ENCODE measurements at places on chromosomes 11 and 22. TPM values are rescaled to one million over a fixed set of nuclear protein-coding genes. Genes with fewer than 3 reads are reported as not detected.
A peak's percentile ranks its signal among the peaks of the same experiment; 100 is the strongest.

VSIG10L2 gene
- total RNA-seq, result not detected

MUC2 gene
- 0.38 TPM for total RNA-seq

EFEMP2 gene
- total RNA-seq, result 1.6 TPM

KRTAP5-11 gene
- total RNA-seq, result not detected

RFPL1 gene
- not detected for total RNA-seq

DNA sequence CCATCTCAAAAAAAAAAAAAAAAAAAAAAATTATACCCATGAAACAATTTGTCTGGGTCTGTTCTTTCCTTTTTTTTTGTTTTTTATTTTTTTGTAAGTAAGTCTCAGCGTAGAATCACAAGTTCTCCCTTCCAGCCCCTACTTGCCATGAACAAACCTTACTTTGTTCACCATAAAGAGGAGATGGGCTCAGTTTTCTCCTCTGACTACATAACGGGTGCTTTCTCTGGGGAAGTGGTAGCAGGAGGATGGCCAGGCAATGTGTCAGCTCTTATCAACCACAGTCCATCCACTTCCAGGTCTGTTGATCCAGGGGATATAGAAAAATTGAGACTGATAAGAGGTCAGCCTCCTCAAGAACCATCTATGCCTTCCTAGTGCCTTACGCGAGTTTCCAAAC lies 11.0 kb downstream of the ASCC2 start:
- H3K4me3 ChIP-seq, result no peak overlapping the region
- H3K36me3 ChIP-seq, result peaks cover 57% of the 10 kb centered on the region
- no peak for DNase-seq
- H3K27ac ChIP-seq, result no peak overlapping the region
- H3K4me1 ChIP-seq, result peaks cover 7% of the 10 kb centered on the region
- no peaks in the 10 kb centered on the region for H3K27me3 ChIP-seq

- H3K4me1 ChIP-seq, result peaks cover 6% of the 10 kb centered on the region
- no peak overlapping the region for H3K27ac ChIP-seq
- DNase-seq, result no peak
- H3K36me3 ChIP-seq, result no peaks in the 10 kb centered on the region
Observed at GRCh38 chr11:36455658-36456111, 54.4 kb downstream of the TRAF6 start.

DNA sequence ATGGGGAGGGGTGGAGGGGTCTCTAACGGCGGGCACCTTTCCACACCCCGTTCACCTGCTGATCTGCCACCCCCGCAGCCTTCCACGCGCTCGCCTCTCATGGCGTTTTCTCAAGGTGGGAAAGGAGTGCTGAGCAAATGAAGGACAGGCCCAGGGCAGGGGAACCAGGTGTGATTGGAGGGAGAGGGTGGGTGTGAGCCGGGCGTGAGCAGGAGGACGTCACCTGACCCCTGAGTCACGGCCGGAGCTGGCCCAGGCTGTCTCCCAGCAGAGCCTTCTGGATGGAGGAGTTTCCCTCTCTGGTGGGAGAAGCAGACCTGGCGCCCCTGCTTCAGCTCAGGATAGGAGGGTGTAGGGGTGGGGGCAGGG lies 14.0 kb upstream of the ARHGAP8 start:
- H3K27ac ChIP-seq, result no peak overlapping the region
- H3K4me1 ChIP-seq, result no peaks in the 10 kb centered on the region
- no peak overlapping the region for H3K4me3 ChIP-seq

DNA sequence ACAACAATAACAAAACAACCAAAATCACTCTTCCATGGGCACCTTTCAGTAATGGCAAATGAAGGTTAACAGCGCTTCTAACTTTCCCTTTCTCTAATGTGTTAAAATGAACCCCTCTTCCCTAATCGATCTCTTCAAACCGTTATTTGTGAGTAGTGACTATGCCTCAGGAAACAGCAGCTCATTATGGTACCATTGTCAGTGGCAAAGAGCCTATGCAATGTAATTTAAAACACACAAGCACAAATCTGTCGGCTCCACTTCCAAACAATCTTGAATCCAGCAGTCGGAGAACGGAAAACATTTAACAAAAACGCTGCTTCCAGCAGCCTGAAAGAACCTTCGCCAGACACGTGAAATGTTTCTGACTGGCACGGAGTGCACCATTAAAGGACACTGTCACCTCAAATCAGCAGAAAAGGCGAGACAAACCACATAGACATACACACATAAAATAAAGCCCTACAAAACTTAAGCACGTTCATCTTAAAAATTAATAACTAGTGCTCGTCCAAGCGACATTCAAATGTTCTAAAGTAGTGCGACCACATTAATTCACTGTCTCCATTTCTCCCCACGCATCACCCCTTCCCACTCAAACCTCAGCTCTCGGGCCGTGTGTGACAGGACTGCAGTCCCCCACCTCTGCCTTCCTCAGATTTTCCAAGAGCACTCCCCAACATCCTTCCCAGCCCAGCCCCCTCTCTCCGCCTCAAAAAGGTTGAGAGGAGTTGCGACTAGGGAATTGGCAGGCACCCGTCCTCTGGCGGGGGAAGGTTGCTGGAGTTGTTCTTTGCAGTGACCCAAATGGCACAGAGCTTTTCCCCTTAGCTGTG lies 748 bp downstream of the RAB30 start:
- no peaks in the 10 kb centered on the region for H3K27me3 ChIP-seq
- peaks cover 28% of the 10 kb centered on the region for H3K36me3 ChIP-seq
- H3K4me3 ChIP-seq, result peak overlapping the region; percentile 68
- DNase-seq, result peak; percentile 17

DNA sequence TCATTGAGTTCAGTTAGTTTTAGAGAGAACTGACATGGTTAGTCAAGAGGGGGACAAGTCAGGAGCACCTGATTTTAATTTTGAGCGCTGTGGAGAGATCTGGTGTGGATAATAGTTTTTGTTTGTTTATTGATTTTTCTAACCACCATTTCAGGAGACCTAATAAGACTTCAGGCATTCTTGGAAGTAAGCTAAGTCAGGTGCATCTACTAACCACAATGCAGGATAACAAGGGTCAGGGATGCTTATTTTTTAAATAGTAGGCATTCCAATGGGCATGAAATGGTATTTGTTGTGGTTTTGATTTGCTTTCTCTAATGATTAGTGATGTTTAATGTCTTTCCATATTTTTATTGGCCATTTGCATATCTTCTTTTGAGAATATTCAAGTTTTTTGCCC lies 212.1 kb downstream of the NAV2 start:
- no peaks in the 10 kb centered on the region for H3K36me3 ChIP-seq
- no peak for DNase-seq
- H3K27me3 ChIP-seq, result peaks cover 10% of the 10 kb centered on the region
- no peaks in the 10 kb centered on the region for H3K4me1 ChIP-seq

- H3K4me1 ChIP-seq, result peaks cover 5% of the 10 kb centered on the region
- no peaks in the 10 kb centered on the region for H3K36me3 ChIP-seq
- no peak for DNase-seq
Observed at GRCh38 chr11:9266132-9266736, 1.1 kb upstream of the DENND5A start.

DNA sequence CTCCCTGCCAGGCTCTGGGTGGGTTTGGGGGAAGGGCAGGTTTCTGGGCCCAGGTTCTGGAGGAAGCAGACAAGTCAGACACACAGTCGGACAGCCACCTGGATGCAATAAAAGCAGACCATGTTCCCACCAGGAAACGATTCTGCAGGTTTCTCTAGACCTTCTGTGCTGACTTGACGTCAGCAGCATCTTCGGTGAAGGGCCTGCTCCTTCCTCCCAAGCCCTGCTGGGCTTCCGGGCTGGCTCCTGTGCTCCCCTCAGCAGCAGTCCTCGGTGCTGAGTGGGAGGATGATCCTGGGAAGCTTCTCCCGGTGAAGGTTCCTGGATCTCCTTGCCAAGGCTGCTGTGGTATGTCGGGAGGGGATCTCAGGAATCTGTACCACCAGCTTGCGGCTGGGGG lies 240.0 kb downstream of the GRIK4 start:
- H3K27me3 ChIP-seq, result peaks cover 17% of the 10 kb centered on the region
- no peak for DNase-seq
- no peak overlapping the region for H3K4me3 ChIP-seq
- H3K27ac ChIP-seq, result no peak overlapping the region
- H3K4me1 ChIP-seq, result no peaks in the 10 kb centered on the region

DNA sequence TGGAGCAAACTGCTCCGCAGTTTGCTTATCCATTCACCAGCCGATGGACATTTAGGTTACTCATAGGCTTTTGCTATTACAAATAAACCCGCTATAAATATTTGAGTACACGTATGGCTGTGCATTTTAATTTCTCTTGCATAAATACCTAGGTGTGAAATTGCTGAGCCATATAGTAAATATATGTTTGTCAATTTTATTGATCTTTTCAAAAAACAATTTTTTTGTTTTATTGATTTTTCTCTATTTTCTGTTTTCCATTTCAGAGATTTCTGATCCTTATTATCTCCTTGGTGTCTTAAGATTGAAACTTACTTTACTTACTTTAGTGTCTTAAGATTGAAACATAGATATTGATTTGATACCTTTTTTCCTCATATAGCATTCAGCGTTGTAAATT lies 4.5 kb downstream of the ZNF74 start:
- no peak overlapping the region for H3K27ac ChIP-seq
- peaks cover 32% of the 10 kb centered on the region for H3K36me3 ChIP-seq
- H3K4me3 ChIP-seq, result no peak overlapping the region

DNA sequence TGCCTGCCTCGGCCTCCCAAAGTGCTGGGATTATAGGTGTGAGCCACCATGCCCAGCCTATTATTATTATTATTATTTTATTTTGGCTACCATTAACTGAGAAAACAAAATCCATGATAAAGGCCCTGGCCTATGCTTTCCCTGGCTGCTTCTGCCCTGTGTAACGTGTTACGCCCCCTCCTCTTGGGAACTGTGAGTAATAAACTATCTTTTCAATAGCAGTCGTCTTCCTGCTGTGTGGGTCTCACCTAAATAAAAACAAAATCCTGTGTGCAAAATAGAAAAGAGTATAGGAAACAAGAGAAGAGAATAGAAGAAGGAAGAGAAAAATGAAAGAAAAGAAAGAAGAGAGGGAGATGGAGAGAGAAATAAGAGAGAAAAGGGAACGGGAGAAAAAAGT lies 237.0 kb downstream of the MIAT start:
- no peak overlapping the region for H3K4me3 ChIP-seq
- no peaks in the 10 kb centered on the region for H3K36me3 ChIP-seq
- peaks cover 14% of the 10 kb centered on the region for H3K27me3 ChIP-seq
- no peak overlapping the region for H3K27ac ChIP-seq
